Activated gamma-delta T cell treated with Interleukin-2 at 50 U/mL for 16 hours (primary cell): ENCODE measurements at places on chromosomes 3 and 15.

DNA sequence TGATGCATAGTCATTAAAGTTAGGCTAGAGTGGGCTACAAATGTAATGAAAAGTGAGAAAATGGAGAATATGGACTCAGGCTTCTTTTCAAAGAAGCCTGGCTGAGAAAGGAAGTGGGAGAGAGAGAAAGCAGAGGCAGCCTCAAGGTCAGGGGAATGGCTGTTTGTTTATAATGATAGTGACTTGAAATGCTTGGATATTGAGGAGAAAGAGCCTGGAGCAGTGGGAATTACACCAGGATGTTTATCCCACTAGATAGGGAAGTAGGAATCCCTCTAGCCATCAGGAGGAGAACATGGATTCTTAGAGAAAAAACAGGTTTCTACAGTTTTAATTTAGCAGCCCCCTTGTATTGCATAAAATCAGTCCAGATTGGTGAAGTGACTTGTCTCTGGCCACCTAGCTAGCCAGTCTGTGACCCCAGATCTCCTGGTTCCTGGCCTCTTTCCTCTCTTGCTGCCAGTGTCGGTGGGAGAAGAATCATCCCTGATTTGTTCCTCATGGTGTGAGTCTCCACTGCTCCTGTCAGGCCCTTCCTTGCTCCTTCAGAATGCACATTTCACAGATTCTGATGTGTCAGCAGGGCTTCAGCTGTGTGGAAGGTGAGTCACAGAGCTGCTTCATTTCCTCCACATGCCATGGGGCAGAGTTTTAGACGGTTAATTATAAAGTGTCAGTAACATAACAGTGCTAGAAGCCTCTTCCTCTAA, 32.9 kb downstream of the SEMA6D start:
- no peak for DNase-seq

DNA sequence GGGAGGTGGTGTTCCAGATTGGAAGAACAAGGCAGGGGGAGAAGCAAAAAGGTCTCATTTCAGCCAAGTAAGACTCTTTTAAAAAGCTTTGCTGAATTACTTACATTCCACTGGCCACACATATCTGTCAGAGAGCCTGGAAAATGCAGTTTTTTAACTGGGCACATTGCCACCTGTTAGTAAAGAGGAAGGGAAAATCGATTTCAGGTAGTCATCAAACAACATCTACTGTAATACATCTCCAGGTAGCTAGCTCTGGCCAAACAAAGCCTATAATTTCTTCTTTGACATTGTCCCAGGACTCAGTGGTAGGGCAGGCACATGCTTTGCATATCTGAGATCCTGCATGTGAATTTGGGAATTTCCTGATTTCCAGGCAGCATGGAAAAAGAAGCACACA, 480.7 kb upstream of the SUCLG2 start:
- DNase-seq = no peak

- no peak for DNase-seq
These were observed 42.9 kb upstream of the MITF start for GRCh38 chr3:69696367-69696766.

GRCh38 chr3:120831066-120831465, 76.9 kb upstream of the STXBP5L start:
- DNase-seq = no peak

DNA sequence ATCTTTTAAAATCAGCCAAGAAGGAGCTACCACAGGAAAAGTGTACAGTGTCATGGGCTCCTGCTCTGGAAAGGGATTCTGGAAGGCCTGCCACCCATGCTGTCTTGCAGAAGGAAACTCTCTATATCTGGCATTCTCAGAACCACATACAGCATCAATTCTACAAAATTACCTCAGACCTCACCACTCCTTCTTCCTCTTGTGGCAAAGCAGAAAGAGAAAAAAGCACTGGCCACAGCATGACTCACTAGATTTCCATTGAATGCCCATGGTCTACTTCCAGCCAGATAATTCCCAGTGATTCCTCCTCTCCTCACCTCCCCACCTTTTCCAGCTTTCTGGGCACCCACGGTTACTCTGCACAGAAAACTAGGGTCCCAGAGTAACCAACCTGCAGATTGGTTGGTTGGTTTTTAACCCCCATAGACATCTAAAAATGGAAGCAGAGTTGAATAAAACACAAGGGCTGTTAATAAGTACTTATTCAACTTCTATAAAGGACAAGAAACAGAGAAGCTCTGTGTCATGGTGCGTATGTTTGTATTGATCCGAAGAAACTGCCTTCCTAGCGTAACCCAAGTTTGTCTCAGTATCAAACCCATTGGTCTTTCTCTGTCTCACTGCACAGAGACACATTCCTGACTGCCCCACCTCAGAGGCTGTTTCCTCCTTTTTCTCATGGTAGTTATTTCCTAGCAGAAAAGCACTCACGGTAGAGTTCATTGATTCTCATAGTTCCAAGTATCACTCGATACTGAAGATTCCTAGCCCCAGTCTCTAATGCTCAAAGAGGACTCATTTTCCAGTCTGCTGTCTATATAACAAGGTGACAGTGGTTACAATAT, 67.7 kb downstream of the LDHAL6B start:
- DNase-seq = no peak

DNA sequence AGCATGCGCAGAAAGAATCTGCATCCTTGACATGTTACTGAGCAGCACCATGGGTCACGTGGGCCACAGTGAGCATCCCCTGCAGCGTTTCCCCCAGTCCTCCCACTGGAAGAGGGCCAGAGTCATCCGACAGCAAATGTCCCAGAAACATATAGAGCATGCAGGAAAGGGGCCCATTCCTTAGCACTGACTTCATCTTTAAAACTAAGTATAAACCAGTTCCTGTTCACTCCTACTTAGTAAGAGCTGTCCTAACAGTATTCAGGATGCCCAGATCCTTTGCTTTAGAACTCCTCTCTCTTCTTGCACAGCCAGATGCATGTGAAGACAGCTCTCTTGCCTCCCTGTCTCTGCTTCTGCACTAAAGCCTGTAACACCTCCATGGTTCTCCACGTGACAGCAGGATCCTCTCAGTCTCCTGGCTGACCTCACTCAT, 79.3 kb upstream of the OXTR start:
- DNase-seq = no peak

GRCh38 chr3:60417576-60417975, 833.7 kb downstream of the FHIT start:
- no peak for DNase-seq
